ENCODE measurements at places on chromosomes 2 and 18.

- no peak for DNase-seq
These were observed 3.4 kb upstream of the NARS1 start for GRCh38 chr18:57624988-57625387.

DNA sequence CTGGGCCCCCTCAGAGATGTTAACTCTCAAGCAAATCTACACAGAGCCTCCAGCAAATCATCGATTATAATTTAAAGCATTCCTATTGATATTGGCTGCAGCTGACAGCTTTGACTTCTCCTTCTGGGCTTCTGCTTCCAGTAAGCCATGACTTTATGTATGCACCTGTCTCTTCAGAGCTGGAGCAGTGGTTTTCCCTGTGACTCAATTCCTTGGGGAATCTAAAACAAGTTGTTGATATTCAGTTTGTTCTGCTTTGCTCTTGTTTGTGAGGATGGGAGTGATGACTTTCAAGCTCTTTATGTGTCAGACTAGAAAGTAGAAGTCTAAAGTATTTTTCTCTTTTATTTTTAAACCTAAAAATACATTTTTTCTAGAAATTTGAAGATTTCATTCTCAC is 45.1 kb upstream of the TNP1 start:
- DNase-seq = no peak

DNA sequence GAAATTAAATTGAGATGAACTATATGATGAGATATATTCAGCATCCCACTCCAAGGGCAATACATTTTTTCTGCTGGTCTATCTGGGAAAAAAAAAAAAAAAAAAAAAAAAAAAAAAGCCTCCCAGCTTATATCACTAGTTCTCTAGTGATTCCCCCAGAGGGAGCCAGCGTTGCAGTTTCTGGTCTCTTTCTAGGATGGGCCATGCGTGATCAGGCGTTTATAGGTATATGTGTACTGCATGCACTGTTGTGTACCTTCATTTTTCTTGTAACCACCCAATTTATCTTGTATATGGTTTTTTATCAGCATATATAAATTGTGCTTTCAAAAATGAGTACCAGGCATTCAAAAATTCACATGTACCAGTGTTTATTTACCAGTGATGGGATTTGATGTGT is 35.1 kb downstream of the DCDC2C start:
- DNase-seq = no peak

DNA sequence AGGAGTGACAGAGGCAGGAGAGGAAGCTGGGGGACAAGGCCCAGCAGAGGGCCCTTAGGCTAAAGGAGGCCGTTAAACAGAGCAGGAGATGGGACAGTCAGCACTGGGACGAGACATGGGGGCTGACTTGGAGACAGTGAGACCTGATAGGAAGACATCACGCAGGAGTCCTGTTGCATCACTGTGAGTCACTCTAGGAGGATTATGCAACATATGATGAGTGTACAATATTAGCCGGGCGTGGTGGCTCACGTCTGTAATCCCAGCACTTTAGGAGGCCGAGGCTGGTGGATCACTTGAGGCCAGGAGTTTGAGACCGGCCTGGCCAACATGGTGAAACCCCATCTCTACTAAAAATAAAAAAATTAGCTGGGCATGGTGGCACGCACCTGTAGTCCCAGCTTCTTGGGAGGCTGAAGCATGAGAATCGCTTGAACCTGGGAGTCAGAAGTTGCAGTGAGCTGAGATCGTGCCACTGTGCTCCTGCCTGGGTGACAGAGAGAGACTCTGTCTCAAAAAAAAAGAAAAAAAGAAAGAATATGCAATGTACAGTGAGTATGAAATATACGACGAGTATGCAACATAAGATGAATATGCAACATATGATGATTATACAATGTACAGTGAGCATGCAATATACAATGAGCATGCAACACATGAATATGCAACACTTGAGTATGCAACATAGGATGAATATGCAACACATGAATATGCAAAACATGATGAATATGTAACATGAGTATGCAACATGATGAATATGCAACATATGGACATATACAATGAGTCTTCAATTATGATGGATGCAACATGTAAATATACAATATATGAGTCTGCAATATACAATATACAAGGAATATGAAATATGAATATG is 83.3 kb upstream of the ID2 start:
- DNase-seq = no peak

- no peak for DNase-seq
These were observed 345.6 kb downstream of the MYCN start for GRCh38 chr2:16285813-16286510.

- DNase-seq = no peak
These were observed 124.8 kb downstream of the FIGN start for GRCh38 chr2:163610817-163611556.

- no peak for DNase-seq
These were observed 594 bp downstream of the ITM2C start for GRCh38 chr2:230865307-230865765.

DNA sequence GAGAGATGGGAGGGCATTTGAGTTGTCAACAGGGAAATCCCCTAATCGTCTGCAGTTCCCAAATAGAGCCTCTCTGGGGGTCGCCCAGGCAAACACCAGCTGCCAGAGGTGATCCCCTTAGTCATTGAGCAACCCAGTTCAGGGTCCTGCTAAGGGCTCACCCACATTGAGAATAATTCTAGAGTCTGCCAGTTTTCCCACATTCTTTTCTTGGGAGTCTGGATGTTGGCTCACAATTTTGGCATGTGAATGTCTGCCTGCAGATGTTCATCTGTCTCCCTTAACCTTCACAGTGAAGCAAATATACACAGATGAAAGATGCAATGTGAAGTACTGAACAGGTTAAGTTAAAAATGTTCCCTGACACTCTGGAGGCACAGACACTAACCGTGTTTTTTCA is 11.4 kb upstream of the SMIM21 start:
- DNase-seq = no peak

DNA sequence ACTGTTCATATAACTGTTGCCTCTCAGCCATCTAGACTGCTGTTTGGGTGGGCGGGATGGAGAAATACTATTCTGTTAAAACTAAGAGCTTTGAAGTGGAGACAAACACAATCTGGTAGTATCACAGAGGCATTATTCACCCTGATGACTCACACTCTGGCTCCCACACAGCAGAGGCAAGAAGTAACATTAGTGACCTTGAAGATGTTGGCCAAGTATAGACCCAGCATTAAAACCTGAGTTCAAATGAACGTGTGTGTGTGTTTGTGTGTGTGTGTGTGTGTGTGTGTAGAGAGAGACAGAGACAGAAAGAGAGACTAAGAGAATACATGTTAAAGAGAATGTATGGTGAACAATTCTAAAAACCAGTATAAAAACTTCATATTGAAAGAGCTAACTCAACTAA is 22.5 kb upstream of the ACVR1 start:
- DNase-seq = peak; percentile 64

DNA sequence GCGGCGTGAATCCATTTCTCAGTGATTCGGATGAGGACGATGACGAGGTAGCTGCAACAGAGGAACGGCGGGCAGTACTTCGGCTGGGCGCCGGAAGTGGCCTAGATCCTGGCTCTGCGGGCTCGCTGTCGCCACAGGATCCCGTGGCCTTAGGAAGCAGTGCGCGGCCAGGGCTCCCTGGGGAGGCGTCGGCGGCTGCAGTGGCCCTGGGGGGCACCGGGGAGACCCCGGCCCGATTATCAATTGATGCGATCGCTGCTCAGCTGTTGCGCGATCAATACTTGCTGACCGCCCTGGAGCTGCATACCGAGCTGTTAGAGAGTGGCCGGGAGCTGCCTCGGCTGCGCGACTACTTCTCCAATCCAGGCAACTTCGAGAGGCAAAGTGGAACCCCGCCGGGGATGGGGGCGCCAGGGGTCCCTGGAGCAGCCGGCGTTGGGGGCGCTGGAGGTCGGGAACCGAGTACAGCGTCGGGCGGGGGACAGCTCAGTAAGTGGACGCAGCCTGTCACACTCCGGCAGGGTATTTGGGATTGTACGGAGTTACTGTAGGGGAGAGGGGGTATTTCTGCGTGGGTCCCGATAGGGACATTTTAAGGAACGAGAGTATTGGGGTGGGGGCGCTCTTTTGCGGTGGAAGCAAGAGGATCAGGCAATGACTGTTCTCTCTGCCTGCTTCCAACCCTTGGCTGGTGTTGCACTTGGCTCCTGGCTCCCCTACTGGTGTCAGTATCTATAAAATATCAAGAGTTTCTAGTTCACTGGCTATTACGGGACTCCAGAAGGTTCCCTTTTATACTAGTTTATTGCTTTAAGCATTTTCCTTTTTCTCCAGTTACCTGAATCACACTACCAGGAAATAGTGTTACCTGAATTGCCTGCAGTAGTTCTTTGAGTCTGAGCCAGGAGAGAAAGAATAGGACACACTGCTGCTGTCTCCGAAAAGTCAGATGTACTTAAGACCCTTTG is 772 bp downstream of the RELCH start:
- no peak for DNase-seq

DNA sequence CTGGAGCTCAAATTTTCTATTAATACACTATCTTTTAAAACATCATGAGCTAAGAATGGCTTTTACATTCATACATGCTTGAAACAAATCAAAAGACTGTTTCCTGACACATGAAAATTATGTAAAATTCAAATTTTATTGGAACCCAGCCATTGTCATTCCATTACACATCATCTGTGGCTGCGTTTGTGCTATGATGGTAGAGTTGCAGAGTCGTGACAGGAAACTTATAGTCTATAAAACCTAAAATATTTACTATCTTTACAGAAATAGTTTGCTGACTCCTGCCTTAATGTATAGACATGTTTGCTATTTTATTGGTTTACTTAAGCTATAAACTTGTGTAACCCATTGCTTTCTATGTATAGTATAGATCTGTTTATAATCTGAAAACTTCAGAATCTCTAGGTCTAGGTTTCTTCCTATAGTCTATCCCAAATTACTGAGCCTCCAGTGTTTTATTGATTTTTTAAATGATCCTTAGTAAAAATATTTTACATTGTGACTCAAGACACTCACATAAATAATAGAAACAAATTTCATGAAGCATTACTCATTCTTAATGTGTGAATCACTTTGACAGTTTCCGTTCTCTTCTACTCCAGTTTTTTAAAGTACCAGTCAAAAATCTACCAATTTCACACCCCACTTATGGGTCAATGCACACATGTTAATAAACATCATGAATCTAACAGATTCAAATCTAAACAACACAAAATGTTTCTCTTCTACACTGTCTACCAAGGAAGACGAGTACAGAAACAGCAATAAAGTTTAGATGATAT is 26.4 kb upstream of the MRPL19 start:
- DNase-seq = no peak

DNA sequence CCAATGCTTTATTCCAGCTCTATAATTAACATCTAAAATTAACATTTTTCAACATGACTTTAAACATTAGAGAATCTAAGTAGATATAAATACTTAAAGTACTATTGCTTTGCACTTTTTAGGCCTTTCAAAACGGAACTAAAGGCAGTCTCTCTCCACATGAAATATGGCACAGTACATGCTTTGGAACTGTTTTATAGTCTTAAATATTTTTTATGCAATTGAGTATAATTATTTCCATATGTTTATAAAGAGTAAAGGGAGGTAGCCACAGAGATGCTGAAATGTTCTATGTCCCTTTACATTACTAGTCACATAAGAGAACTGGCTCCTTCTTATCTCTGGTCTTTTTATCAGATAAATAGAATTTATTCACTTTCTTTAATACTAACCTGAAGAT is 674.0 kb downstream of the PLCL1 start:
- DNase-seq = no peak

DNA sequence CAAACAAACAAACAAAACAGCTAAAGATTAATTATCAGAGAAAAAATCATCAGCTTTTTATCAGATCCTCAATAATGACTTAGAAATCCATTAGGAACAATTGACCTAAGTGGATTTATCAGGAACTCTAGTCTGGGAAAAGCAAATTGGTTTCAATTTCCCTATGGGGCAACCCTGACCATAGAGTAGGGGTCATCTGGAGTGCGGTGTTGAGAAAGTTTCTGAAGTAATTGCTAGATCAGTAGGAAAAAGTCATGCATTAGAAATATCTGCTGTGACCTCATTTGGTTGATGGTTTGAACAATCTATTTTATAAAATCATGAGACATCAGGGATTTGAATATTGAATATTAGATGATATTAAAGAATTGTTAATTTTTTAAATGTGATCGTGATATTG is 507.9 kb downstream of the TXNL1 start:
- no peak for DNase-seq

DNA sequence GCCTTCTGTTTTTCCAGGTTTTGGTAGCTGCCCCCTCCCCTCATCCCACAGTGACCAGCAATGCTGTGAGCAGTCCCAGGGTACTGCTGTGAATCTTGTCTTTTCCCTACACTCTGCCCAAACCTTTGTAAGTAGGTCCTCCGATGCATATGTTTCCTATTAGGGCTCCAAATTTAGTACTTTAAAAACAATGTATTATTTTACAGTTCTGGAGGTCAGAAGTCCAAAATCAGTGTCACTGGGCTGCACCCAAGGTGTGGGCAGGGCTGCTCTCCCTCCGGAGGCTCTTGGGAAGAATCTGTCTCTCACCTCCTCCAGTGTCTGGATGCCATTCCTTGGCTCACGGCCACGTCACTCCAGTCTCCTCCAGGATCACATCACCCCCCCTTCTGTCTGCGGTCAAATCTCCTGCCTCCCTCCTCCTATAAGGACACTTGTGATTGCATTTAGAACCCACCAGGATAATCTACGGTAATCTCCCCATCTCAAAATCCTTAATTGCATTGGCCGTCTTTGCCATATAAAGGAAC is 208.5 kb downstream of the SH3BP4 start:
- DNase-seq = no peak

DNA sequence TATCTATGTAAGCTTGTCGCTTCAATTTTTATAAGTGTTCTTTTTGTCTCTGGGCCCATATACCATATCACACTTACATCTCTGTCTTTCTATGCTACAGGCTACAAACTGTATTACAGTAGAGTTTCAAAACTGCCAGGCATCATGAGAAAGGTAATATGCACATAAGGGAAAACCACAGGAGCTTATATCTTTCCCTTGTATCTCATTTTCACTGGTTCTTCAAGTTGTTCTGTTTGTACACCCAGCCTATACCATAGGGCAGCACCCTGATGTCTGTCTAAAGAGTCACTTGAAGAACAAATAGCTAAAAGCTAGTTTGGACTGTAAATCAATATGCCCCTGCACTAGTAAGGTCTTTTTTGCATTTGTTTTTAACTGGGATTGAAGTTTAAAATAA is 366.7 kb downstream of the FIGN start:
- DNase-seq = no peak

DNA sequence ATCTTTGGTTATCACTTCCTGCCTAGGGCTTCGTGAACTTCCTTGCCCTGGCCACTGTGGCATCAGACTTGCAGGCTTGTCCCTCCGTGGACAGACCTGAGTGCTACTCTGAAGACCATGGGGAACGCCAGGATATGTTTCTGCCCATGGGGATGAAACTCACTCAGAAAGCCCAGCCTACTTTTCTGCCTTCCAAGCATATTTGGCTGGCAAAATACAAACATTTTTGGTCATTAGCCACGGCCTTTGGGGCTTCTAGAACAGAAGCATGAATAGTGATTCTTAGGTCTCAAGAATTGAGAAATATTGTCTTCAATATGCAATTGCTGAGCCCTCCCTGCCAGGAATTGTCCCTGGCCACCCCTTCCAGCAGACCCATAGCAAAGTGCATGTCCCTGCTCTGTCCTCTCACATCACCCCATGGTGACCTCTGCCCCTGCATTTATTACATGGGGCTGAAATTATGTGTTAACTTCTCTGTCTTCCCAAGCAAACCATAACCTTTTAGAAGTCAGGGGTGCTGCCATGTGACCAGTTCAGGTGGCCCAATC is 152.4 kb downstream of the OSR1 start:
- DNase-seq = no peak

Measured in activated T-cell treated with anti-CD3 and anti-CD28 coated beads for 4 hours (primary cell).